Adipocyte (in vitro differentiated cells): ENCODE measurements at places on chromosomes 11 and 22.

GRCh38 chr11:31784611-31785010 is 26.5 kb downstream of the PAX6 start:
- DNase-seq, result no peak

DNA sequence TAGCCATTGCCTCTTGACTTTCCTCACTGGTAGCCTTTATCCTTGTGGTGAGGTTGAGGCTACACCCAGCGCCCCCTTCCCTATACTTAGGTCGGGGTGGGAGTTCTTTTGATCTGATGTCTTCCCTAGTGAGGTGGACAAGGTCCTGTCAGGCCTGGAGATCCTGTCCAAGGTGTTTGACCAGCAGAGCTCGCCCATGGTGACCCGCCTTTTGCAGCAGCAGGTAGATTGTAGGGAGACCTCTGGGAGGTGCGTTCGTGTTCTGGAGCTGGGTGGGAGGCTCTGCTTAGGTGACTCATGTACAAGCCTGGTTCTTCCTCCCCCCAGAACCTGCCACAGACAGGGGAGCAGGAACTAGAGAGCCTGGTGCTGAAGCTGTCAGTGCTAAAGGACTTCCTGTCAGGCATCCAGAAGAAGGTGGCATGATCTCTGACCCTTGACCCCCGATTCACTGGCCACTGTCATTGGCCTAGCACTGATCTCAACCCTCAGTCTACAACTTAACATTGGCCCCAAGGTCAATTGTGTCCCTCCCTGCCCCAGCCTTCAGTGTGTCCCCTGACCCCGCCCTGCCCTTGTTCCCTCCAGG is 4.9 kb downstream of the INPPL1 start:
- DNase-seq, result no peak

GRCh38 chr11:26599425-26599824 is 27.4 kb upstream of the MUC15 start:
- DNase-seq, result peak; percentile 66

- no peak for DNase-seq
Observed at GRCh38 chr22:47067321-47067890, 305.0 kb downstream of the TBC1D22A start.

- DNase-seq, result no peak
Observed at GRCh38 chr11:16876837-16877236, 137.4 kb downstream of the PLEKHA7 start.
